ENCODE measurements at places on chromosomes 16 and 17.

- DNase-seq: no peak
Measured at GRCh38 chr16:63385714-63386432, 1349.6 kb upstream of the CDH8 start.

DNA sequence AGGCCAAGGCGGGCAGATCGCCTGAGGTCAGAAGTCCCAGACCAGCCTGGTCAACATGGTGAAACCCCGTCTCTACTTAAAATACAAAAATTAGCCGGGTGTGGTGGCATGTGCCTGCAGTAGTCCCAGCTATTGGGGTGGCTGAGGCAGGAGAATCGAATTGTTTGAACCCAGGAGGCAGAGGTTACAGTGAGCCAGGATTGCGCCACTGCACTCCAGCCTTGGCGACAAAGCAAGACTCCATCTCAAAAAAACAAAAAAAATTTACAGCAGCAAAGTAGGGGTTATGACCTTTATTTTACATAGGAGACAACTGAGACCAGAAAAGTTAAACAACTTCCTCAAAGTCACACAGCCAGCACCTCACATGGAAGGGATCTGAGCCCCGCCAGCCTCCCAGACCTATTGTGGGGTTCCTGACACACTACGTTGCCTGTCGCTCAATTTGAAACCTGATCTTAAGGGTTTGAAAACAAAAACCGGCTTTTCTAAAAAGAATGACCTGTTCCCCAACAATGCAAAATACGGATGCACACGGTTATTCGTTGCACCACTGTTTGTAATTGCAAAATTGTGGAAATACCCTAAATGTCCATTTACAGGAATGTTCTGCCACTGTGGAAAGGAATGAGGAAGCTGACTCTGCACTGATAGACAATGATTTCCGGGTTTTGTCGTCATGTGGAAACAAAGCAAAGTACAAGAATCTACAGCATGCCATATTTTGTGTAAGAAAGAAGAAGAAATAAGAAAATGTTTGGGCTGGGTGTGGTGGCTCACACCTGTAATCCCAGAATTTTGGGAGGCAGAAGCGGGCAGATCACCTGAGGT is 77.2 kb downstream of the CNGB1 start:
- DNase-seq: peak; percentile 6

DNA sequence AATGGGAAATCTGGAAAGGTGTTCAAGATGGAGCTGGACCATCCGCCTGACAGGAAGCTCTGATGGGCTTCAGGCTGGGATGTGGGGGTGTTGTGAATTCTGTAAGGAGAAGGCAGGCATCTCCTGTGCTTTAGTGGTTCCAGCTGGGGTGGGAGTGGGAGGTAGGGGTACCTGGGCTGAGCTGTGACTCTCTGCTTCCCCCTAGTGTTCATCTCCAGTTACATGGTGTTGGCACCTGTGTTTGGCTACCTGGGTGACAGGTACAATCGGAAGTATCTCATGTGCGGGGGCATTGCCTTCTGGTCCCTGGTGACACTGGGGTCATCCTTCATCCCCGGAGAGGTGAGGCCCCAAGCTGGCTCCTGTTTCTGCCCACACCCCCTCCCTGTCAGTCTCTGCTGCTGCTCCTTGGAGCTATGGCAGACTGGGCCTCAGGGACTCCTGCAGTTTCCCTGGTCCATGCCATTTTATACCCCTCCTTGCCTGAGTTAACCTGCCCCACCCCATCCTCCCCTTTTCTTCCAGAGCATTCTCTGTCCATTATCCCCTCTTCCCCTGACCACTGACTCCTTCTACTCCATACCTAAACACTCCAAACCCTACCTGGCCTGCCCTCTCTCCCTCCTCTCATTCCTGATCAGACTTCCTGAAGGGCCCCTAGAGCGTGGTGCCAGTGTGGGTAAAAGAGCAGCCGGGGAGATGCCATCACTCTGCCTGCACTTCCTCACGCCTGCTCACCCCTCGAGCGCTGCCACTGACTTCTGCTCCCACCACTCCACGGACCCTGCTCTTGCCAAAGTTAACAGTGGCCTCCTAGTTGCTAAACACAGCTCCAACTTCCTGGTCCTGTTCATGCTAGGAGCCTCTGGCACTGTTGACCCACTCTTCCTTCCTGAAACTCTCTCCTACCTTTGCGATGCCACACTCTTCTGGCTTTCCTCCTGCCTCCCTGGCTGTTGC is 3.4 kb downstream of the SPNS1 start:
- no peak for DNase-seq

GRCh38 chr17:39704821-39705551 is 5.1 kb downstream of the ERBB2 start:
- no peak for DNase-seq

DNA sequence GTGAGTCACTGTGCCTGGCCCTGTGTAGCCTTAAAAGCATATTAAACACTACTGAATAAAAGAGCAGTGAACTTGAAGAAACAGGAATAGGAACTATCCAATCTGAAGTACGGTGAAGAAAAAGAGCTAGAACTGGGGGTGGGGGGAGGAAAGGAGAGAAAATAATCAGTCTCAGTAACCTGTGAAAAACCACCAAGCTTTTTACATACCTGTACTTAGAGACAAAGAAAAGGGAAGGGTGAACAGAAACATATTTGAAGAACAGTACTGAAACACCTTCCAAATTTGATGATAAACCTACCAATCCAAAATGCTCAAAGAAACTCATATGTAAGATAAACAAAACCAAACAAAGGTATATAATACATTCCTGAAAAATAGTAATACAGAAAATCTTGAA is 77.5 kb downstream of the USP32 start:
- DNase-seq: no peak

GRCh38 chr17:75557852-75558665 is 29.5 kb upstream of the MYO15B start:
- DNase-seq: no peak

GRCh38 chr17:51044976-51045375 is 75.7 kb downstream of the SPAG9 start:
- DNase-seq: no peak

DNA sequence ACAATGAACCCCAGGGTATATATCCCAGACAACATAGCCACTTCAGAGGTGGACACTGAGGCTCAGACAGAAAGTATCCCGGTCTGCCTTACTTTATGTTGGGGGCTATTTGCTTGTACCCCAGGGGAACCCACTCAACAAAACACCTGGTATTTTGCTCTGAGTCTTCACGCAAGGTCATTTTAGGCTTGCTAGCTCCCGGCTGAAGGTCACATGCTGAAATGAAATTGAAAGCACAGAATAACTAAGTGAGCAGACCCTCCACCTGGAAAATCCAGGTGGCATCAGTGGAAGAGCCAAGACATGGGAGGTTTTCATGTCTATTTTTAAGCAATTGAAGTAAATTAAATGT is 4.1 kb upstream of the KDM8 start:
- no peak for DNase-seq

DNA sequence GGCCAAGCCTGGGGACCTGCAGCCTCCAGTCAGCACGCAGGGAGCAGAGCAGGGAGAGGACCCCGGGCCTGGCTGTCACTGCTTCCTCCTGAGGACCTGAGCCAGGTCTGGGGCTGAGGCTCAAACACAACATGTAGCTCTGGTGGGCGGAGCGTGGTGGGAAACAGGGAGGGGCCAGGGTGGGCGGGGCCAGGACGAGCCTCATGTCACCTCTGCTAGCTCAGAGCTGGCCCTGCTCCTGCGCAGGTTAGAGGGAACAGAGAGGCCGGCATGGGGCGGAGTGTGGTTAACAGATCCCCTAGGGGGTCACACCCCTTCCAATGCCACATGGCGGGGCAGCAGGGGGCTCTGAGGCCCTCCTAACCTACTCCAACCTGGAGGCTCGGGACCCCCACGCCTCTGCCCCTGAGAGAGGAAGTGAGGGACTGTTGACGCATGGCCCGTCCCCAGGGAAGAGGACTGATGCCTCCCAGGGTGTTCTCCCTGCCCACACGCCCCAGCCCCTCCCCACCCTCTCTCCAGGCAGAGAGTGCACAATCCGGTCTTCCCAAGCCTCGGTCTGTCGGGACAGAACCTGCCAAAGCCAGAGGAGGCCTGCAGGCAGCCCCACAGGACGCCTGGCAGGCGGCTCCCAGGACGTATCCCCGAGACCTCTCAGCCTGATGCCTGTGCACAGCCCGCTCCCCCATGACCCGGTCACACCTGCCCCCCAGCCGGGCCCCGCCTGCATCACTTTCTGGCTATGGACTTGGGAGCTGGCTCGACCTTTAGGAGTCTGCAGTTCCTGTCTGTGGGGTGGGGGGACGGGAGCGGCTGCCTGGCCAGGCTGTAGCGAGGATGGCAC is 15.2 kb downstream of the PIEZO1 start:
- DNase-seq: peak; percentile 84

DNA sequence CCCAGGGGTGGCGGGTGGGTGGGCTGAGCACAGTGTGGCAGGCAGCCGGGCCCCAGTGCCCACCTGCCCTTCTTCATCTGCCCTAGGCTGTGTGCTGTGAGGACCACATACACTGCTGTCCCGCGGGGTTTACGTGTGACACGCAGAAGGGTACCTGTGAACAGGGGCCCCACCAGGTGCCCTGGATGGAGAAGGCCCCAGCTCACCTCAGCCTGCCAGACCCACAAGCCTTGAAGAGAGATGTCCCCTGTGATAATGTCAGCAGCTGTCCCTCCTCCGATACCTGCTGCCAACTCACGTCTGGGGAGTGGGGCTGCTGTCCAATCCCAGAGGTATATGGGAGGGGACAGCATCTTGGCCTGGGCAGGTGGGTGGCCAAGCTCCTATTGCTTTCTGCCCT is 6.4 kb downstream of the GRN start:
- no peak for DNase-seq

DNA sequence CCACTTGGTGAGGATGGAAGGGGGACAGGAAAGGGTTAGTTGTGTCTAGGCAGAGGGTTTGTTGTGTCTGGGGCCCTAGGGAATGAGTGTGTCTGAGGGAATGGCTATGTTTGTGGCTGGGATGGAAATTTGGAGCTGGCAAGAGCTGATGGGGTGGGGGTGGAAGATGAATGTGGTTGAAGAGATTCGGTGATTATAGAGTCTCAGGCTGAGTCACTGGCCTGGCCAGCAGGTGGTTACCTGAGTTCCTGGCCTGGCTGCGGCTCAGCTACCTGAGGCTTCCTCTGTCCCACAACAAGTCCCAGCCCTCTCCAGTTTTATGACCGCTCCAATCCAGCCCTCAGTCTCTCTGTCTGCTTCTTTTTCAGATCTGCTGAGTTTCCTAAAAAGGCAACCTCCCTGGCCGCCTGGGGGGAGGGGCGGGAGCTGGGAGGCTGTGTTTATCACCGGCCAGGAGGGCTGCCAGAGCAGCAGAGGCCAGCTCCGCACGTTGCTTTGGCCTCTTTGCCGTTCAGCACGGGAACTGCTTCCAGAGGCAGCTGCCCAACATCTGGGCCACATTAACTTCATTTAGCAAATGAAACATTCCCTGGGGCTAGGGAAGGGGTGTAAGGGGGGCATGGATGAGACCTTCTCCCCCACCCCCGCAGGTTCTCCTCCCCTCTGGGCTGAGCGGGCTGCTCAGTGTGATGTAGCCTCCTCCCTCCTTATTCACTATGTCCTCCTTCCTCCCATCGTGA is 21.8 kb downstream of the ITGB3 start:
- DNase-seq: peak; percentile 82

GRCh38 chr17:76048711-76049110 is 21.6 kb upstream of the EVPL start:
- DNase-seq: no peak

GRCh38 chr17:65656390-65657250 is 95.2 kb upstream of the AXIN2 start:
- DNase-seq: no peak

- DNase-seq: no peak
Measured at GRCh38 chr16:5925850-5926249, 828.3 kb upstream of the EEF2KMT start.

DNA sequence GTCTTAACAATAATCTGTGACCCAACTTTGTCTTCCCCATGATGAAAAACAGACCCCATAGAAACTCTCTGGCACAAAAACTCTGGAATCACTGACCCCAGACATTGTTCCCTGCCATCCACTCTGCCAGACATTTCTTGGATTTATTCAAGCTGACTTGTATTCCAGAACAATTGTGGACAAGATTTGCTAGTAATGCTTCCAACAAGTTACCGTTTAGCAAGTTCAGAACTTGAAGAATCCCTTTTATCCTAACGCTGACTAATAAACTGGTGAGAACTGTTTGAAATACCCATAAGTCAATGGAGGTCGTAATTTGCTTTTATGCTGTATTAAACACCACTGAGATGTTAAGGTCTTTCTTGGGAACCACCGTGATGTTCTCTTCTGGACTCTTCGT is 10.5 kb downstream of the HSBP1 start:
- no peak for DNase-seq

GRCh38 chr17:78163881-78164747 is 4.3 kb upstream of the SYNGR2 start:
- DNase-seq: no peak

DNA sequence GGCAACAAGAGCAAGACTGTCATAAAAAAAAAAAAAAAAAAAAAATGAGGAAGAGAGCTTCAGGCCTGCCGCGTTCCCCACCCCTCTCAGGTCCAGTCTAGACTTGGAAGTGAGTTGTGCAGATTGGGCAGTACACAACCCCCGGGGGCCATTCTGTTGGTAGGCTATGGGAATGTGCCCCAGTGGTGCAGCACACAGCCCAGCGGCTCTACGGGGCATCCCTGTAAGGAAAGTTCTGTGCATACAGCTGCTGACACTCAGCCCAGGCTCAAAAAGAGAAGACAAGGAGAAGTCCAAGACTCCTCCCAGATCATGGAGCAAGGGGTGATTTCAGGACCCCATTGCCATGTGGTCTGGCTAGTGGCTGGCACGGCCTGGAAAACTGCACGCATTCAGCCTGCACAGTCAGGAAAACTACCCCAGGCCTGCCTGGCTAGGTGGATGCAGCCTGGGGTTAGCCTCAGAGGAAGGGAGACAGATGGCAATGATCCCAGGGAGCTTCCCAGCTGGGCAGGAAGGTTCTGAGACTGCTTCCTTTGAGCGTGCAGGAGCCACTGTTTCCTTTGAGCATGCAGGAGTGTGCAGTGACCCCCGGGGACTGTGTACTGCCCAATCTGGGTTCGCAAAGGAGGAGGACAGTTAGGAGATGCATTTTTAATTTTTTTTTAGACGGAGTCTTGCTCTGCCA is 44.8 kb downstream of the PECAM1 start:
- DNase-seq: no peak

- DNase-seq: no peak
Measured at GRCh38 chr16:84851192-84852127, 31.7 kb downstream of the CRISPLD2 start.
